ENCODE measurements at places on chromosomes 7 and 10.
A peak's percentile ranks its signal among the peaks of the same experiment; 100 is the strongest.

DNA sequence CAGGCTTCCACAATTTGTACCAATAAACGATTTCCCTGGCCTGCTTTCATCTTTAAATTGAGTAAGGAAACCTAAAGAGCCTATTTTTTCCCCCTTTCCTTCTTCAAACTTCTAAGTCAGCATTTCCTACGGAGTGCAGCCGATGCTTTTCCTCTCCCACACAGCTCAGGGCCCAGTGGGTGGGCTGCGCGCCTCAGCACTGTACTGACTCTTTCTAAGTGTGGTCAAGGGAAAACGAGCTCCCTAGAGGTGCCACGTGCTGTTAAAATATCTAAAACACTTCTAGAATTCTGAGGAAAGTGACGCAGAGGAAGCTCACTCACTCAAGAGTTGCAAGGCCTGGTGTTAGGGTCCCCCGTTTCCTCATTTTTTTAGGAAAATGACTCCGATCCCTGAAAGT is 29.0 kb downstream of the STEAP1B start:
- no peak for DNase-seq

DNA sequence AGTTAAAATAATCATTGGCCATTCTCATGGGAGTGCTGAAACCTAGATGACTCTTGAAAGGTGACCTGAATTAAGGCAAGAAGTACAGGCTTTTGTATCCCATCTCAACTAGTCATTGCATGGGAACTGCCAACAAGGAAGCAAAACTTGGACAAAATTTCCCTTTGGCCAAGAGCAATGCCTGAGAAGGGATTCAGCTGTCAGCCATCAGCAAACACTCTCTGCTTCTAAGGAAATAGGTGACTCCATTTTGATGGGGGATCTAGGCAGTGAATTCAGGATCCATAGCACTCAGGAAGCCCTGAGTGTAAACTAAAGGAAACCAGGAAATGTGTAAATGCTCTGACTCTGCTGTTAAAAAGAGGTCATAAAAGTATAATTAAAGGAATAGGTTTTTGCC is 221.5 kb upstream of the TMEM229A start:
- no peak for DNase-seq

DNA sequence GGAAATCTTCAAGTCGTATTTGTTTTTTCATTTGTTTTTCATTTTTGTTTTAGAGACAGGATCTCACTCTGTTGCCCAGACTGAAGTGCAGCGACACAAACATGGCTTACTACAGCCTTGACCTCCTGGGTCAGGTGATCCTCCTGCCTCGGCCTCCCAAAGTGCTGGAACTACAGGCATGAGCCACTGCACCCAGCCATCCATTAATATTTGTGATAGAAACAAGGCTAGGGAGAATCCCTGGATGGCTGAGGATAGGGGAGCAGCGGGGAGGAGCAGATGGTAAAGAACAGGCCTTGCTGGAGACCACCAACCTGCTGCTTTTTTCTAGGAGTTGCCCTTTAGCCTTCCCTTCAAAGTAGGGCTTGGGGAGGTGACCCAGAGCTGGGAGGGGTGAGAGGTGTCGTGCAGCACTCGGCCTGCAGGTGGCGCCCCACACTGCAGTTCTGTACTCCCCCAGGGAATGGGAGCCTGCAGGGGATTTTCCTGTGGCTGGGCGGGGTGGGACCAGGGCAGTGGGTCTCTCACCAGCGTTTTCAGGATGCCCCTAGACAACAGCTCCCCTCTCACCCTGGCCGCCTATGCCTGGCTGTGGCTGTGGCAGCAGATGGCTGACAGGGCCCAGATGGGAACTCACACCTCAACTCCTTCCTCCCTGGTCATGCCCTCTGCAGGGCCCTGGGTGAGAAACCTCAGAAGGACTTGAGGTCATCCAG is 12.6 kb upstream of the CDH23 start:
- DNase-seq: peak; percentile 58

DNA sequence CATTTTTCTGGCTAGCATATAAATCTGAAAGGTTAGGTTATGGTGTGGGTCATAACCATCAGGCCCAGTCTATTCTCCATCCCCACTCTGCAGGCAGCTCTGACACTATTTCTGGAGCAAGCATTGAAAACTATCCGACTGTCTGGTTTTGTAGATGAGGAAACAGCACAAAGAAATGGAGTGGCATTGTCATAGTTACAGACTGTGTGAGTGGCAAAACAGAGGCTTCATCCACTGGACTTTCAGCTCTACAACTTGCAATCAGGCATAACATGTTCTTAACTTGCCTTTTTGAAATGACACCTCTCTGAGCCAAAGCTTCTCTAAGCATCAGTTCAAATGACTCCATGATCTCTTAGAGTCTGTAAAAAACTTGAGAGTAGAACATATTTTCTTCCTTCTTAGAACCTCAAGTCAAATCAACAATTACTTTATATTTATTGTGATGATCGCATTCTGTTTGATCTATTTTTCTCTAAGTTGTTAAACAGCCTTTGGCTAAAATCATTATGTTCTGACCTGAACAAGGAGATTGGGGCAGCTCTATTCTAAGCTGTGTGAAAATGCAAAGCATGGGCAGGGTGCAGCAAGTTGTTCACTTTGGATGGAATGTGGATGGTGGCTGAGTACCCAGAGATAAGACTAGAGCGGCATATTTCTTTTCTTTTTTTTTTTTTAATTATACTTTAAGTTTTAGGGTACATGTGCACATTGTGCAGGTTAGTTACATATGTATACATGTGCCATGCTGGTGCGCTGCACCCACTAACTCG is 68.5 kb downstream of the LRRC4 start:
- no peak for DNase-seq

DNA sequence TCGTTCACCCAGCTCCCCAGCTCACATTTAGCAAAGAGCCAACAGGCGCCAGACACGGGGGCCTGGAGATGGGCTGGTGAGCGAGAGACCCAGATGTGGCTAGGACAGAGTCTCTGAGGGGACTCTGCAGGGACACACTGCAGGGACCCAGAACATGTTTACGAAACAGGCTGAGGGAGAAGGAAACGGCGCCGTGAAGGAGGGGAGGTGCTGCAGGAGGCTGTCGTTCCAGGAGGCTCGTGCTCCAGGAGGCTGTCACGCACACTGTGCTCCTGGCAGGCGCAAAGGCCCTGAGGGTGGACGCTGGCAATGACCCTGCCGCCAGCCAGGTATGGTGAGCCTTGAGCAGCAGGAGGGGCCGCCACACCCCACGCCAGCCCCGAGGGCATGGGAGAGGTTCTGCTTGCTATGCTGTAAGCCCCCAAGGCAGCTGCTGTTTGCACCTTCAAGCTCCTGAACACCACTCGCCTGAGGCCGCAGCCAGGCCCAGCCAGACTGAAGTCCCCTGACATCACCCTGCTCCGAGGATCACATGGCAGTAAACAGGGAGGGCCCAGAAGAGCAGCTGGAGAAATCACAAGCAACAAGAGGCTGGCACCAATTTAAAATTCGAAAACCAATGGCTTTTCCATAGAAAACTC is 27.3 kb downstream of the ADAP1 start:
- DNase-seq: no peak

- no peak for DNase-seq
Observed at GRCh38 chr7:95649546-95649945, 53.2 kb upstream of the PDK4 start.

GRCh38 chr7:35389636-35390035 is 135.7 kb upstream of the TBX20 start:
- no peak for DNase-seq

GRCh38 chr10:127569210-127569609 is 20.1 kb downstream of the NPS start:
- DNase-seq: no peak

GRCh38 chr10:29998142-29998808 is 61.1 kb downstream of the JCAD start:
- DNase-seq: peak; percentile 63

GRCh38 chr7:158588085-158588877 is 658 bp upstream of the PTPRN2 start:
- no peak for DNase-seq

DNA sequence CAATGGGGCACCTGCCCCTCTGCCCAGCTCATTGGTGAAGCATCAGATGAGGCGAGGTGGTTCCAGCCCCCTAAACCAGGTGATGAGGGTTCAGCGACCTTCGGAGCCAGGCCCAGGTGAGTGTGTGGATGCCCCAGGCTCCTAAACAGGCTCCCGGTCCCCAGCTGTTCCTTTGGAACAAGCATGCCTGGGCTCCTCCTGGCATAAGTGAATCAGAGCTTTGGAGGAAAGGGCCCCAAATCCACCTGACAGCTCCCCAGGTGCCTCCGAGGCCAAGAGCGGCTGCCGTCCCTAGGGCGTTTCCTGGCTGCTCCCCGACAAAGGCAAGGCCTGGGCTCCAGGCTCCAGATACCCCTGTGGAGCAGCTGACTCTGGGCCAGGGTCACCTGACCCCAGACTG is 61.3 kb downstream of the YKT6 start:
- DNase-seq: no peak

DNA sequence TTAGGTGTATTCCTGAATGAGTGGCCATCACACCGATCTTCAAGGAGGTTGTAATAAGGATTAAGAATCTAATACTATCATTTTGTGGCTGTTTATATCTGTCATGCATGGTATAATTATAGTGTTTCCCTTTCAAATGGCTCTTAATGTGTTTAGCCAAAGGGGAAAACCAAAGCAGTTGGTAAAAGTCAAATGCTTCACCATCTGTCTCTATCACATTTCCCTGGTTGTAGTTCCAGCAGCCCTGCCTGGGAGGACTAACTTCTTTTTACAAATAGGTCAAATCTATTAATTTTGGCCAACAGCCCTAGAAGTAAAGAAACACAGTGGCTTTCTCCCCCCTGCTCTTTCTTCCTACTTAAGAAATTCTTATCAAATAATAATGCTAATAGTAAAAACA is 56.7 kb downstream of the ZNF365 start:
- DNase-seq: no peak

GRCh38 chr7:74466196-74466813 is 12.6 kb downstream of the GTF2IRD1 start:
- no peak for DNase-seq

DNA sequence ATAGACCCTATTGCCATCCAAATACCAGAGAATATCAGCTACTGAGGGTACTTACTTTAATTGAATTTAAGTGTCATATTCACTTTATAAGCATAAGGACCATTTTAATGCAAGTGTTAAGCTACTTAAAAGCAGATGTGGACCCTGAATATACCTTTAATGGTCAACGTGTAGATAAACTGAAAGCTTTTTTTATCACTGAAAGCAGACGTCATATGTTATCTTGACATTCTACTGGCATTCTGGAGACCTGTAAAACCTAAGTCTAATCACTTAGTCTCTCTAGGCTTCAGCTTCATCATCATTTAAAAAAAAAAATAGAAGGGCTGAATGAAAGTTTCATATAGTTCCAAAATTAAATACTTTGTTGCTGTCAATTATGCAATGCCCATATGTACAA is 116.5 kb downstream of the ELAPOR2 start:
- DNase-seq: no peak

DNA sequence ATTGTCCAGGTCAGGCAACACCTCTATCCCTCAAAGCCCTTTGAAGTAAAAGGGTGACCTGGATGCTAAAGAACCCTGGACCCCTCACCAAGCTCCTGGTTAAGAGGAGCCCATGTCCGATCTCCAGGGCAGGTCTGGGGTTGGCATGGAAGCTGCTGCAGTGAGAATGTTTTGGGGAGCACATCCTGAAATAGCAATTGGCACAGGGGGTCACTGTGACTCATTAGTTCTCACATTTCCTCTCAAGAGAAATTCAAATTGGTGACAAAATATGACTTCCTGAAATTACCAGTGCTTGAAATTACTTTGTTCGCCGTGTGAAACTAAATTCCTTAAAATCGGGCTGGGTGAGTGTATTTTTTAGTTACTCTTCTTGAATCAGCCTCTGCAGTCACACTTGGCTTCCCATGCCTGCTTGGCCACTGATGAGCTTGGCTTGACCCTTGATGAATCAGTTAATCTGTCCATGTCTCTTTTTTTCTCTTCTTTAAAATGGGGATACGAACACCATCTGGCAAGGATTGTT is 18.8 kb upstream of the ARHGAP22 start:
- DNase-seq: no peak

DNA sequence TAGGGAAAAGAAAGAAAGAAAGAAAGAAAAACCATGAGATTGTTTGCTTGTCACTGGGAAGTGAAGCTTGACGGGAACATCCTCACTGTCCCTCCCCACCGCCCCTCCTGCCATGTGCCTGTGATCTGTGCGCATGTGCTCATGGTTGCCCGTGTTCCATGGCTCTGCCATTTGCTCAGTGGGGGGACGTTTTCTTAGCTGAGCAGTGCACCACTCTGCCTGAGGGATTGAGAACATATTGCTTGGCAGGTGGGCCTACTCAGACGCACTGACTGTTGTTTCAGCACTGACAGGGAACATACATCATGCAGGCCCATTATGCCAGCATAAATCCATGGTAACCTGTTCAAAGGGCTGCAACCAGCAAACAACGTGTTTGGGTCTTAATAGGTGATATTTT is 747.9 kb upstream of the GALNT17 start:
- DNase-seq: no peak

GRCh38 chr10:78971094-78971682 is 97.6 kb upstream of the ZMIZ1 start:
- no peak for DNase-seq

DNA sequence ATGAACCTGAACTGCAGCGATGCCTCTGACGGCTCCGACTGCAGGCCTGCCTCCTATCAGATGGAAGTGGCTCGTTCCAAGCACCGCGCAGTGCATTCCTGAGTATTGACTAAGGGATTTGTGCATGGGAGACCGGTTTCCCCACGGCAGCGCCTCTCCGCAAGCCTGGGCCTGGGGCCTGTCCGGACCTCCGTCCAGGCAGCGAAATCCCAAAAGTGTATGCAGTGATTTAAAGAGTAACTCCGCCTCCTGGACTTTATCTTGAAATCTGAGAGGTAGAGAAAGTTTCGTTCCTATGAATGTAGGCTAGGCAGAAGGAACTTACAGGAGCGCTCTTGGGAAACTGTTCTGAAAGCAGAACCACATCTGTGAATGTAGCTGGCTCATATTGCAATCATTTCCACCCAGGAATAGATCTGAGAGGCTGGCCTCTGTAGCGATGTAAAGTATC is 106.2 kb upstream of the CELF2 start:
- no peak for DNase-seq

GRCh38 chr7:94588075-94588474 is 67.9 kb downstream of the SGCE start:
- no peak for DNase-seq

DNA sequence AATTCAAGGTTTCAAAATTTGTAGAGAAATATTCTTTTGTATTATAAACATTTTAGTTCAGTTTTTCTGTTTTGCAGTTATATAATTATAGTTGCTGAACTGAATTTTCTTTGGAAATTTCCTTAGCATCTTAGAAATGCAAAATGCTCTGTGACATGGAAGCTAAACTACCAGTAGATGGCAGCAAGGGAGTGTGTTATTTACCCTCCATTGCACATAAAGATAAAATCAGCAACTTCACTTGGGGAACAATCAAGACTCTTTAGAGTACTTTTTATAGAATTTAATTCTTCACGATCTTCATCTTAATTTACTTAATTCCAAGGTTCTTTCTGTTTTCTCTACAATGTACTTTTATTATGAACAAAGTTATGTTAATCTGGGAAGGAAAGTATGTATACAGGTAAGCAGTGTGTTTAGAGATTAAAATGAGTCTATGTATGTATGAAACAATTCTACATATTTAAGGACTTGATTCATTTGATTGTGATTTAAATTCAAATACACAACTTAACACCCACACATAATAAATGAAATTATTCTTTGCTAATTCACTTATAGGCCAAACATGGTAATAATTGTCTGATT is 404.2 kb downstream of the THSD7A start:
- DNase-seq: no peak
